ENCODE measurements at places on chromosomes 6 and 20.
A peak's percentile ranks its signal among the peaks of the same experiment; 100 is the strongest.

DNA sequence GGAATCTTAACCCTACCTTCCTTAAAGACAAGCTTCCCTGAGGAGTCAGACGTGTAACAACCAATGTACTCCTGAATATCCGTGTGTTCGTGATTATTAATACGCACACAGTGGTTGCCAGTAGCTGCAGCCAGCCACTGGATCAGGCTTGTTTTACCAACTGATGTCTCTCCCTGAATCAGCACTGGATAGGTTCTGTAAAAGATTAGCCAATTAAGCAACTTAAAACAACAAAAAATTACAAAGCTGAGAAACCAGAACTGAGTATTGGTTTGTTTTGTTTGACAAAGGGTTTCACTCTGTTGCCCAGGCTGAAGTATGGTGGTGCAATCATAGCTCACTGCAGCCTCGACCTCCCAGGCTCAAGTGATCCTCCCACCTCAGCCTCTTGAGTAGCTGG, 69.3 kb downstream of the MDN1 start:
- no peak for DNase-seq

DNA sequence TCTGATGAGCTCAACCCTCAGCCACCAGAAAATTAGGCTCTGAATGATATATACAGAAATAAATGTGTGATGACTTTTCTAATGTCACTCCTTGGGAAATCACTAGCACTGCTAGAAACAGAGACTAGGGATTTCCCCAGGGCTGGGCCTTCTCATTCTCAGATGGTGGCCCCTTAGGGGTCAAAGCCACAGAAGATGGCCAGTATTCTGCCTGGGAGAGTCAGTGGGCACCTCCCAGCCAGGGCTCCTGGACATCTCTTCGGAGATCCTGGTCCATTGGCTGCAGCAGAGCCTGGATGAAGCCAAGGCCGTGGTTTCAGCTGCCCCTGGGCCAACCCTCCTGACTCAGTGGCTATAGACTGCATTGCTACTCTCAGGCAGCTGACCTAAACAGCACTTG, 276.9 kb upstream of the SUPT3H start:
- no peak for DNase-seq

GRCh38 chr6:159315562-159315961, 146.4 kb downstream of the FNDC1 start:
- DNase-seq: no peak

DNA sequence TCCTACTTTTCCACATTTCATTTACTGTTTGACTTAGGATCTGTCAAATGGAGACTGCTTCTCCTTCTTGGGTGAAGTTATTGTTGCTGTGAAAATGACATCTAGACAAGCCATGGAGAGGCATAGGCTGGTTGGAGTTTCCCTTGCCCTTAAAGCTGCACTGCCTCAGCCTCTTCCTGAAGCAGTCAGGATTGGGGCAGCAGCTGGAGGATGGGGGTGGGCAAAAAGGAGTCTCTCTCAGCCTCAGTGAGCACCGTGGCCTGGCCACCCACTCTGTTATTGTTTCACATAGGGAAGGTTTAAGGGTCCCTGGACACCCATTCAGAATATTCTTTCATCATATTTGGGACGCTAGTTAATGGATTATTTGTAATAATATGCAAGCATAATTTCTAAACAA, 7.7 kb upstream of the ZBTB24 start:
- no peak for DNase-seq

- no peak for DNase-seq
These were observed 2.0 kb upstream of the FOXC1 start for GRCh38 chr6:1607516-1608221.

- no peak for DNase-seq
These were observed 196.5 kb upstream of the THBS2 start for GRCh38 chr6:169450097-169450496.

- peak; percentile 47 for DNase-seq
These were observed 611 bp downstream of the CNPY3 start for GRCh38 chr6:42929821-42930360.

GRCh38 chr20:48380661-48381060, 447.1 kb downstream of the PREX1 start:
- DNase-seq: no peak

GRCh38 chr20:8983478-8984345, 85.2 kb upstream of the PLCB4 start:
- DNase-seq: no peak

DNA sequence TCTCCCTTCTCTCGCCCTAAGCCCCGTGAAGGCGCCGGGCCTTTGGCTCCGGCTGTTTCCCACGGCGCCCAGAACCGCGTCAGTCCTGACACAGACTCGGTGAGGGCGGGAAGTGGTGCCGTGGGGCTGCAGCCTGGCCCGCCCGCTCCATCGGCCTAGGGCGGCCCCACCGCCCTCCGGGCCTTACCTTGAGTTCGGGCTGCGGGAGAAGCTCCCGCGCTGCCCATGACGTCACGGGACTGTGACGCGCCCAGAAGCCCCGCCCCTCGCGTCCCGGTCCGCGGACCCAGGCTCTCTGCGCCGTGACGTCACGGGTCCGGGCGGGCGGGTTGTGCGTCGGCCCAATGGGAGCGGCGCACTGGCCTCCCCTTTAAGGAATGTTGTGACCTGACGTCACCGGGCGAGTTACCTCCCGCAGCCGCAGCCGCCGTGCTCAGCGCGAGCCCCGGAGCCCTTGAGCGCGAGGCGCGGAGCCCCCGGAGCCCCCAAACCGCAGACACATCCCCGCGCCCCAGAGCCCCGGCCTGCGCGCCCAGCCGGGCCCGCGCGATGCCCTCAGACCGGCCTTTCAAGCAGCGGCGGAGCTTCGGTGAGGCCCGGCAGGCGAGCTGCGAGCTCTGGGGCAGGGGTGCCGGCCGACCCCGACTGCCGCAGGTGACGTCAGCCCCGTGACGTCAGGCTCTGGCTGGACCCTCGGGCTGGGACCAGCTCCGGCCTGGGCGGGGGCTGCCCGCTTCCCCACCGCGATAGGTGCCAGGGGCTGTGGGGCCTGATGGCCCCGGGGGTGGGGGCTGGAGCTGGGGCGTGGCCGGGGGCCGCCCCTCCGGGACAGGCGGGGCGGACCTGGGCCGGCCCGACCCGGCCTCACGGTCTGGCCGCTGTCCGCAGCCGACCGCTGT, at the start of gene MAP1LC3A:
Gene MAP1LC3A, plus strand, starts transcription at position 399 of the 899 bp plus-strand sequence. Its CDS starts 151 bp downstream, at position 550.
- peak; percentile 83 for DNase-seq

DNA sequence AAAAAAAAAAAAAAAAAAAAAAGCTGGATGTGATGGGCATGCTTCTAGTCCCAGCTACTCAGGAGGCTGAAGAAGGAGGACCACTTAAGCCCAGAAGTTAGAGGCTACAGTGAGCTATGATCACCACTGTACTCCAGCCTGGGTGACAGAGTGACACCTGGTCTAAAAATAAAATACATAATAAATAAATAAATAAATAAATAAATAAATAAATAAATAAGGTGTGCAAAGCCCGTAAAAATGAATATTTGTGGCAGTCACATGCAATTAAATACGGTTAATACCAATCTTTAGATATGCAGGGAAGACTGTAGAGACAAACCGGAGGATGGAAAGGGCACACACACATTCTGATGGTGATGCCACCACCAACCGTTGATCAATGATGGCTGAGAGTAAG, 26.2 kb downstream of the IL22RA2 start:
- DNase-seq: no peak

DNA sequence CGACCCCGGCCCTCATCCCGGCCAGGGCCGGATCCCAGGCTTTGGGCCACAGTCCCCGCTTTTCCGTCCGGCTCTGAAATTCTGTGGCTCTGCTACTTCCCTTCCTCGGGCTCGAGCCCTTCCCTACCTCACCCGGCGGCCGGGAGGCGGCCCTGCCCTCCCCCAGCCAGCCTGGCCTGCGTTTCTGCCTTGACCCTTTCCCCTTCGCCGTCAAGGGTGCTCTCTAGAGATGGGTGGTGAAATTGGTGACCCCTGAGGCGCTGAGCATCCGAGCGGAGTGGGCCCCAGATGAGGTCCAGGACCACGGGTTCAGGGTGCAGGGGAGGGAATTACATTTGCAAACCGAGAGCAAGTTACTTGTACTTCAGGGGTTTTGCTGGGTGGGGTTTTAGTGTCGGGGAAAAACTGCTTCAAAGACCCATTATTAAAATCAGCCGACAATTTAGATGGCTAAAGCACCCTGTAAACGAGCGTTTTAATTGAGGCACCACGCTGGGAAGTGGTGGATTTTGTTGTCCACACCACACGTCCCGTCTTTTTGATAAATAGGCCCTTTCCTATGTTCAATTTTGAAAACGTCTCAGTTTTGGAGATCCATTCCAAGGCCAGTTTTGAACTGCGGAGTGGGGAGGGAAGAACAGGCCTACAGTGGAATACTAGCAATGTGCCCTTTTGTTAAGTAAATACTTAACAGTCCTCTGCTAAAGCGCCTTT, 9.9 kb downstream of the TFAP2A start:
- no peak for DNase-seq

DNA sequence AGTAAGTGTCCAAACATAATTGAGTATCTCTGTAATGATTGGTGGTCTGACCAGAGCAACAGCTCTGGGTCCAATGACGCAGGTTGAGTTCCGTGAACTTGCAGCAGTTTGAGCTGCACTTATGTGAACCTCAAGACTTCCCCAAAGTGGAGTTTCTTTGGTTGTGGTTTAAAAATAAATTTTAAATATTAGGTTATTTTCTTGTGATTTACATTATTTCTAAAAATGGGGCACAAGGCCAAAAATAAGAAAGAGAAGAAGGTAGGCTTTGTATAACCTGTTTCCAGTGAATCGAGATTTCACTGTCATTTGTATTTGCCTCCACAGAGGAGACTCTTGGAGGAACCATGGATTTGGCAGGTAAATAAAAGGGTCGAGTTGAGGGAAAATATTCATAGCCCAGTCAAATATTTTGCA, 166.4 kb upstream of the ZNF217 start:
- no peak for DNase-seq

Data from activated CD4-positive, CD25-positive, alpha-beta regulatory T cell (primary cell).